ENCODE measurements at places on chromosomes 5 and 9. TPM values are rescaled to one million over a fixed set of nuclear protein-coding genes. Genes with fewer than 3 reads are reported as not detected.

GRCh38 chr5:108654051-108654450 lies 93.6 kb upstream of the FER start:
- no peak overlapping the region for H3K27ac ChIP-seq
- H3K36me3 ChIP-seq: no peaks in the 10 kb centered on the region
- no peaks in the 10 kb centered on the region for H3K27me3 ChIP-seq
- DNase-seq: no peak

RBM27 gene
- 18.8 TPM for total RNA-seq

DNA sequence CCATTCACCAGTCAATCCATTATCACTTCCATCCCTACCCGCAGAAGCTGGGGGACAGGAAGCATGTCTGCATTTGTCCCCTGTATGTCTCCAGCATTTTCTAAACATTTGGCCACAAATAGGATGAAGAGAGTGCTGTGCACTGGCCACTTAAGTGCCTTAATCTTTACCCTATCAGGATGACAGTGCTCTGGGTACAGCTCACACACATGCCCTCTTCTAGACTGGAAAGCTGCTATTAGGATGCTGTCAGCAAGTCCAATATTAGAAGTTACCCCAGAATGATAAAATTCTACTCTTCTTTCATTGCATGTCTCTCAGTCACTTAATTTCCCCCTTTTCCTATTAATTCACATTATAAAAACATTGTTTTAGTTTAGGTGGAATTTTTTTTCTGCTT lies 168.4 kb downstream of the RASEF start:
- no peak overlapping the region for H3K4me3 ChIP-seq
- H3K4me1 ChIP-seq: no peaks in the 10 kb centered on the region
- H3K36me3 ChIP-seq: no peaks in the 10 kb centered on the region
- H3K27ac ChIP-seq: no peak overlapping the region
- DNase-seq: no peak
- H3K27me3 ChIP-seq: no peaks in the 10 kb centered on the region

- H3K27ac ChIP-seq: peak overlapping the region; percentile 31
- peak overlapping the region; percentile 58 for H3K4me3 ChIP-seq
- peaks cover 17% of the 10 kb centered on the region for H3K4me1 ChIP-seq
These were observed 40.7 kb downstream of the TLR4 start for GRCh38 chr9:117744856-117745389.

- no peaks in the 10 kb centered on the region for H3K27me3 ChIP-seq
- no peak overlapping the region for H3K4me3 ChIP-seq
- H3K4me1 ChIP-seq: peaks cover 38% of the 10 kb centered on the region
- no peak for DNase-seq
- no peak overlapping the region for H3K27ac ChIP-seq
- peaks cover 9% of the 10 kb centered on the region for H3K36me3 ChIP-seq
These were observed 70.6 kb downstream of the DCP2 start for GRCh38 chr5:113047234-113047633.

CDC20B gene
- total RNA-seq: 0.13 TPM

FOXD1 gene
- 0.28 TPM for total RNA-seq

GRCh38 chr5:56323505-56323904 lies 90.4 kb upstream of the ANKRD55 start:
- no peaks in the 10 kb centered on the region for H3K36me3 ChIP-seq
- H3K27me3 ChIP-seq: no peaks in the 10 kb centered on the region
- DNase-seq: no peak
- H3K4me3 ChIP-seq: no peak overlapping the region
- H3K4me1 ChIP-seq: peaks cover 60% of the 10 kb centered on the region

DNA sequence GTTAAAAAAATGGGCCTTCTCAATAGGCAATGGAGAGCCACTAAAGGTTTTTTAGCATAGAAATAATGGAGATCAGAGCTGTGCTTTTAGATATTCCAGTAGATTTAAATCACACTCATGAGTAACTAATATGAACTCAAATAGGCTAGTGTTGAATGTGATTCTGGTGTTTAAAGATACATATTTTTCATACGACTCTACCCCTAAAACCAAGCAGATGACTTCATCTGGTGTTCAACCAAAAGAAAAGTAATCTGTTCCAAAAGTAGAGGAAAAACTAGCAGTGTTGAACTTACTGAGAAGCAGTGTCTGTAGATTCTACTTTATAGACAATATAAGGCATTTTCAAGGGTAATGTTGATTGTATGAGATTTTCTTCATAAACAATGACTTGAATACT lies 138.1 kb downstream of the TSSK1B start:
- no peak for DNase-seq
- H3K36me3 ChIP-seq: peaks cover 2% of the 10 kb centered on the region
- H3K27me3 ChIP-seq: peaks cover 36% of the 10 kb centered on the region

ZNF189 gene
- 13.3 TPM for total RNA-seq

- no peak overlapping the region for H3K4me3 ChIP-seq
- H3K4me1 ChIP-seq: no peaks in the 10 kb centered on the region
- no peaks in the 10 kb centered on the region for H3K36me3 ChIP-seq
- no peaks in the 10 kb centered on the region for H3K27me3 ChIP-seq
These were observed 1331.0 kb upstream of the CDH9 start for GRCh38 chr5:28369418-28369817.

- peaks cover 6% of the 10 kb centered on the region for H3K27me3 ChIP-seq
- no peak overlapping the region for H3K27ac ChIP-seq
- H3K4me1 ChIP-seq: no peaks in the 10 kb centered on the region
These were observed 72.4 kb upstream of the LHFPL2 start for GRCh38 chr5:78720997-78721396.

ASPN gene
- total RNA-seq: not detected

CCDC192 gene
- total RNA-seq: not detected

DNA sequence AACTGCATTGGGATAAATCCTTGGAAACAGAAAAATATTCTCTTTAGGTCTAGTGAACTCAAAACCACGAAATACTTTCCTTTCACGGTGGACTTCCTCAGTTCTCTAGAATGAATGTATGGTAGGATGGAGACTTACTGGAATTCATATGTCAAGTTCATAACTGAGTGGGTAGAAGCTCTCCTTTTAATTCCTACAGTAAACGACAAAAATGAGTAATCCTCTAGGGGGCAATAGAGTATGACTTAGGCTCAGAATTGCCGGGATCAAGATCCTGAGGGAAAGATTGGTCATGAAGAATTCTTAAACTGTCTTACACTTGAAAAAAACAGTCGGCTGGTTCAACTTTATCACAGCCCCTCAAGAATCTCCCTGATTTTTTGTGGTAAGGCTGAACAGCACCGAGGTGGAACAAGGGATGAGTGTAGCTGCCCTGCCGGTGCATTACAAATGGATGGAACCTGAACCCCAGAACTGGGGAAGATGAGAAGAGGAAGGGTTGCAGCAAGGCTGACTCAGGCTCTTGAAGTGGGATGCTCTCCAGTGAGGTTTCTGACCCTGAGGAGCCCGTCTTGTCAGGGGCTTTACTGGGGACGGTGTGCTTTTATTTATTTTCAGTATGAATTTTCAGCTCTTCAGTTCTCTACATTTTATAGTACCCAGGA lies 14.0 kb upstream of the LOX start:
- H3K36me3 ChIP-seq: no peaks in the 10 kb centered on the region
- no peaks in the 10 kb centered on the region for H3K4me1 ChIP-seq

ORM2 gene
- not detected for total RNA-seq

DNA sequence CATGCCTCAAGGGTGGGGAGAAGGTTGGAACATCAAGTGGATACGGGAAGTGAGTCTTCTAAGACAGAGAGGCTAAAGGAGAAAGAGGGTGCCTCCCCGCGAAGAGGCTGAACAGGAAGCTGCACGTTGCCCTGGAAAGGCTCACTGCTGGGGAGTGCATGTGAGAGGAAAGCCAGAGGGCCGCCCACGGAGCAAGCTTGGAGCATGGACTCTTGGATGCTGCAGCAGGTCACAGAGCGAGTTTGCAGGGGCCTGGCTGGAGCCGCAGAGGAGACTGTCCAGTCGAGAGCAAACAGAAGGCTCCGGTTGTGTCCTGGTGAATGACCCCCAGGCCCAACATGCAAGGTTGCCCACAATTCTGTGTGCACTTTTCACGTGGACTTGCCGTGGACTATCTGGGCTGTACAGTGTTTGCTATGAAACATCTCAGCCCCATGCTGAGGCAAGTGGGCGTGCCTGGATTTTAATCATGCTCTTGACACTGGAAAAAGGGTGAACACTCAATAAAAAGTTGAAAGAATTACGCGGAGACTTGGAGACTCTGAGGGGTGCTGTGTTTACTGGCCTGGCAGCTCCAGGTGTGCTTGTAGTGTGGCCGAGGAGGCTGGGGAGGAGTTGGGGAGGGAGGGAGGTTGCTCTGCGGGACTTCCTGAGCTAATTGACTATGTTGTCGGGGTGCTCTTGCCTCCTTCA lies 54.5 kb upstream of the GARNL3 start:
- no peaks in the 10 kb centered on the region for H3K4me1 ChIP-seq
- no peaks in the 10 kb centered on the region for H3K36me3 ChIP-seq
- no peaks in the 10 kb centered on the region for H3K27me3 ChIP-seq
- DNase-seq: no peak

CLIC3 gene
- 4.9 TPM for total RNA-seq

PARP8 gene
- total RNA-seq: 91.7 TPM

RNF208 gene
- 2.5 TPM for total RNA-seq

- no peak for DNase-seq
- H3K4me1 ChIP-seq: no peaks in the 10 kb centered on the region
- H3K27ac ChIP-seq: no peak overlapping the region
- no peaks in the 10 kb centered on the region for H3K27me3 ChIP-seq
- H3K36me3 ChIP-seq: no peaks in the 10 kb centered on the region
These were observed 171.4 kb upstream of the NFIB start for GRCh38 chr9:14485366-14485765.

- H3K27ac ChIP-seq: no peak overlapping the region
- no peak overlapping the region for H3K4me3 ChIP-seq
- H3K27me3 ChIP-seq: no peaks in the 10 kb centered on the region
- DNase-seq: no peak
These were observed 22.1 kb downstream of the C6 start for GRCh38 chr5:41191249-41191648.

SAPCD2 gene
- 26.8 TPM for total RNA-seq

GRCh38 chr9:130288393-130288792 lies 22.8 kb downstream of the HMCN2 start:
- H3K4me1 ChIP-seq: no peaks in the 10 kb centered on the region
- H3K27me3 ChIP-seq: peaks cover 11% of the 10 kb centered on the region
- no peak overlapping the region for H3K4me3 ChIP-seq

DNA sequence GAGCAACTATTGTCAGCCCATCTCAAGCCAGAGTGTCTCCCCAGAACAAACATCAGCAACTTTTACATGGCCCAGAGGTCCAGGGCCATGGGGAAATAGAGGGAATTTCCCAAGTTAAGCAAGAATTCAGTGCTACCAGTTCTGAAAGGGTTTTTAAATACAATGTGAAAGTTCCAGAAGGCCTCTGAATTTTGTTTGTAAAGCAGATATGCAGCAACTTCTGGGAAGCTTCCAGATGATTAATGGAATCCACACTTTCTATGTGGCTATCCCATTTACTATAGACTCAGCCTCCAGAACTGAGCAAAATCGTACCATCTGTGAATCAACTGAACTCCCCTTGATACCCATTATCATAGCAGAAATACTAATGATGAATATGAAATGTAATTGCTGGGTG lies 93.8 kb downstream of the FEM1C start:
- H3K27me3 ChIP-seq: peaks cover 9% of the 10 kb centered on the region
- no peaks in the 10 kb centered on the region for H3K36me3 ChIP-seq
- peaks cover 2% of the 10 kb centered on the region for H3K4me1 ChIP-seq
- H3K4me3 ChIP-seq: no peak overlapping the region

DNA sequence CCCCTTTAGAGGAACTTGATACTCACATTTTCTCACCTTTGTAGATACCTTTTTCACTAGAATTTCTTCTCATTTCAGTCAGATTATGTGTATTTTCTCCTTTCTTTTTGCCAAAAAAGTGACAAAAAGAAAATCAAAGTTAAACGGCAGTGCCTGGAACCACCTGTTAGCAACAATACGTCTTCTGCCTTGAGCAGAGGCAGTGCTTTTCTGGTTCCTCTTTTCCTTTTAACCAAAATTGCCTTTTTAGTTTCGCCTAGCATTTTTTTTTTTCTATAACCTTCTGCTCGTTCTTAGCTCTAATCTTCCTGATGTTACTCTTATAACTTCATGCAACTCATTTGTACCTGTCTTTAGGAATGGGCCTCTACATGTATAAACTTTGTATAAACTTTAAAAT lies 26.1 kb downstream of the SMIM32 start:
- no peak overlapping the region for H3K4me3 ChIP-seq
- no peaks in the 10 kb centered on the region for H3K36me3 ChIP-seq

TBC1D2 gene
- total RNA-seq: 11.0 TPM

GRCh38 chr9:8284884-8285283 lies 485.3 kb upstream of the DMAC1 start:
- H3K36me3 ChIP-seq: no peaks in the 10 kb centered on the region
- H3K27ac ChIP-seq: no peak overlapping the region
- H3K27me3 ChIP-seq: no peaks in the 10 kb centered on the region
- H3K4me3 ChIP-seq: no peak overlapping the region
- no peak for DNase-seq

DNA sequence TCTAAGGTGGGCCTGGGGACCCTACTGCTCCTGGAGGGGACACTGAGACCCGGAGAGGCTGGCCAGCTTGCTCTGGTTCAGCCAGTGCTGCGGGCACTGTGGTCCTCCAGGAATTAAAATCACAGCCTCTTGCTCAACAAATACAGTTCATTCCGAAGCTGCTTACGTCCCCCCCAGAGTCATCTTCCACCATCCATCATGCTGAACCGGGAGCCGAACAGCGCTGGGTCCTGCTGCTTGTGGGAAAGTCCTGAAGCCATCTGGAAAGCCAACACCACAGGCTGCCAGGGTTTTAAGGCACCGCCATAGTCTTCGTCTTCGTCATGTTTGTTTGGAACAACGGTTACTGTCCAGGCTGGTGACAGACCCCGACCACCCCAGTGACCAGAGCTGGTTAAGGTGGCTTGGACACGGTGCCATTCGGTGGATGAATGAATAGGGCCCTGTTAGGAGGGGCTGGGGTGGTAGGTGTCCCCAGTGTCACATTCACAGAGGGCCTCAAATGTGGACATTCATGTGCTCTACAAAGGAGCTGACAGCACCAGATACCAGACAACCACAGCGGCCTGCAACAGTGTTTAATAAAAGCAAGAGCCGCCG lies 81.6 kb upstream of the PHYKPL start:
- no peaks in the 10 kb centered on the region for H3K4me1 ChIP-seq
- no peaks in the 10 kb centered on the region for H3K36me3 ChIP-seq
- no peaks in the 10 kb centered on the region for H3K27me3 ChIP-seq
- H3K4me3 ChIP-seq: no peak overlapping the region
- no peak for DNase-seq

DNA sequence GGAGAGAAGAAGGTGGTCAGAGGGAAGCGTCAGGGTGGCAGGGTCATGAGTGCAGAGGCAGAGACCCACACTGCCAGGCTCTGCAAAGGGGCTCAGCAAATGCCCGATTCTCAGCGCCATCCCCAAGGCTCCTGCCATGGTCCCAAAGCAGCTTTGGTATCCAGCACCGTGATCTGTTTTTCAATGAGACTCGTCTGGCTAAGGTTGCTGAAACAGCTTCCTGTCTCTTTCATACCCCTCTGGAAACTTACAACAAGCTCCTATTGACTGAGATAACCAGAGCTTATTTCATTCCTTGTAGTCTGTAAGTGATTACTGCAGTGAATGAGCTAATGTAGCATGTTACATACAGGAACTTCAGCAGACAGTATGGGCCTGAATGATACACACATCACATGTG lies 568.6 kb upstream of the DAP start:
- H3K27me3 ChIP-seq: peaks cover 3% of the 10 kb centered on the region
- no peaks in the 10 kb centered on the region for H3K36me3 ChIP-seq
- H3K4me1 ChIP-seq: no peaks in the 10 kb centered on the region
- H3K27ac ChIP-seq: no peak overlapping the region

GRCh38 chr5:135034236-135034962 lies 371 bp upstream of the PITX1 start:
- DNase-seq: peak; percentile 28
- H3K27ac ChIP-seq: no peak overlapping the region
- peaks cover 80% of the 10 kb centered on the region for H3K27me3 ChIP-seq
- H3K4me1 ChIP-seq: peaks cover 37% of the 10 kb centered on the region

- no peak for DNase-seq
- H3K27me3 ChIP-seq: no peaks in the 10 kb centered on the region
- H3K4me3 ChIP-seq: no peak overlapping the region
- H3K36me3 ChIP-seq: peaks cover 13% of the 10 kb centered on the region
- H3K4me1 ChIP-seq: peaks cover 34% of the 10 kb centered on the region
- H3K27ac ChIP-seq: no peak overlapping the region
These were observed 131.2 kb upstream of the IQGAP2 start for GRCh38 chr5:76271836-76272235.
